ENCODE measurements at places on chromosomes 7 and 10.

DNA sequence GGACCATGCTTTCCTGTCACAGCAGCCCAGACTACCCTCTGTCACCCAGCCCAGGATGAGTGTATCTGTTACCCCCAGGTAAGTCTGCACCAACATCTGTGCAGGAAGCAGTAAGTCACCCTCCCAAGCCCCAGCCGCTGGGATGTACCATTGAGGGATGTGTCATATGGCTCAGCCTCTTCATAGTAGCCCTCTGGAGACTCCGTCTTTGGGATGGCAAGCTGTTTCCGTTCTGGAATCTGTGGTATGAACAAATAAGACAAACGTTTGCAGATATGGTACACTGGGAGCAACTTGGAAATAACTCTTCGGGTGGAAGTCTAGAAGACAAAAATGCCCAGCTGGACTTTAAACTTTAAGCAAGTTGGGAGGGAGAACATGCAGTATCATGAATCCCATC is 81.3 kb downstream of the AFAP1L2 start:
- no peak for DNase-seq

- DNase-seq = no peak
These were observed 2.2 kb downstream of the PDZD7 start for GRCh38 chr10:101028446-101029337.

- no peak for DNase-seq
These were observed 3.3 kb upstream of the ZNF746 start for GRCh38 chr7:149500910-149501309.

DNA sequence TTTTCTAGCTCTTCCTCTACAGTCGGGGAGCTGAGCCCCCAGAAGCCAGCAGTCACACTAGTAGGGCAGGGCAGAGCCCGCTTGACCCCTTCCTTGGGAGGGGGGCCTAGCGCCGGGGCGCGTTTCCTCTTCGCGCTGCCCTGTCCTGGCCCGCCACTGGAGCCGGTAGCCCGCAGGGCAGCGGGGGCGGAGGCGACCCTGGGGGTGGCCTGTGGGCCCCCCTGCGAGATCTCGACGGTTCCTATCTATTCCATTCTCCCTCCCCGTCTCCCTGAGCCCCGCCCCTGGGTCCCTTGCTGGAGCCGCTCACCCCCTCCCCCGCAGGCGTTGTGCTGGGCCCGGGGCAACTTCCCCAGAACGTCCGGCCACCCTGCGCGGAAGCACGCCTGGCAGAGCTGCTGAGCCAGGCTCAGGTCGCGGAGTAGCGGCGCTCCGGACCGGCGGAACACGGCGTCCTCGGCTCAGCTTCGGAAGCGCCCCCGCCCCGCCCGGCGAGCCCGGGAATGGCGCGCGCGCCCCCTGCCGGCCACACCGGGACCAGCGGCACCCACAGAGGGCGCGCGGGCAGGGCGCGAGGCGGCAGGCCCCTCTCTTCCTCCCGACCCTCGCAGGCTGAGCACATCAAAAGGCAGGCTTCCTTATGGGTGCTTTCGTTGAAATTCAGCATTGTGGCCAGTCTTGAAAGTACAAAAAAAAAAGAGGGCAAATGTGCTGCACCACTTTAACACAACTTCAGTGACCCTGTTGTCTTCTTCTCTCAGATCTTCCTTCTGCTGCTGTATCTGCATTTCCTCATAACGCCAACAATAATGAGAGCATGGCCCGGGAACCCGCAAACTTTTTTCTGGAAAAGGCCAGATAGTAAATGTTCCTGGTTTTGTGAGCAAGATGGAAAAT is 327.6 kb downstream of the TNS3 start:
- peak; percentile 72 for DNase-seq

All from T47D (cell line).